Right renal pelvis (tissue), 4 donors: ENCODE measurements at places on chromosomes 11 and 22.

DNA sequence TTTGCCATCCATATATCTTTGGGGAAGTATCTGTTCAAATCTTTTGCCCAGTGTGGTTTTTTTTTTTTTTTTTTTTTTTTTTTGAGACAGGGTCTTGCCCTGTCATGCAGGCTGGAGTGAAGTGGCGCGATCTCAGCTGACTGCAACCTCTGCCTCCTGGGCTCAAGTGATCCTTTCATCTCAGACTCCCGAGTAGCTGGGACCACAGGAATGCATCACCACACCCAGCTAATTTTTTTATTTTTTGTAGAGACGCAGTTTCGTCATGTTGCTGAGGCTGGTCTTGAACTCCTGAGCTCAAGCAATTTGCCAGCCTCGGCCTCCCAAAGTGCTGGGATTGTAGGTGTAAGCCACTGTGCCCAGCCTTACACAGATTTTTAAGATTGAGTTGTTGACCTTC is 4.8 kb upstream of the FAM118A start:
- DNase-seq = no peak

DNA sequence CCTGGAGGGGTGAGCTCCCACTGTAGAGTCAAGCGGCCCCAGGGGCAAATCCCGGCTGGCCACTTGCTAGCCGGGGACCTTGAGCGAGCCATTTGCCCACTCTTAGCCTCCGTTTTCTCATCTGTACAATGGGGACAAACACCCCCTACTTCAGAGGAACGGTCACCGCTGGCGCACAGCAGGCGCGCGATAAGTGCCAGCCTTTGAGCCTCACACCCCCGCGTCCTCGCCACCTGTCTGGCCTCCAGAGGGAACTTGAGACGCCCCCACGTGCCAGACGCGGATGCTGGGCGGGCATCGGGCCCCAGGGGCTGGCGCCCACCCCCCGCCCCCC is 72.6 kb upstream of the TCF20 start:
- no peak for DNase-seq

DNA sequence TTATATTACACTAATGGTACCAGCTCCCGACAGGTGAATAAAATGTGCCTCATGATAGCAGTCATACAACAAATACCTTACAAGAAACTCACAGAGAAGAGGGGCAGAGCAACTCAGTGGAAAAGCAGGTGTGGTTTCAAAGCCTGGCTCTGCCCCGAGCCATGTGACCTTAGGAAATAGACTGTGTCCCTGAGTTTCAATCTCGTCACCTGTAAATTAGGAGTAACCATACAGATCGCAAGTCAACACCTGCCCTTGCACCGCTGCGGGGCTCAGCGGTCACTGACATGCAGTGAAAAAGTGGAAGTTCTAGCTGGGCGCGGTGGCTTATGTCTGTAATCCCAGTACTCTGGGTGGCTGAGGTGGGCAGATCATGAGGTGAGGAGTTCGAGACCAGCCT is 11.9 kb upstream of the MRTFA start:
- no peak for DNase-seq

GRCh38 chr22:40560551-40560950 is 76.0 kb downstream of the MRTFA start:
- DNase-seq = no peak

DNA sequence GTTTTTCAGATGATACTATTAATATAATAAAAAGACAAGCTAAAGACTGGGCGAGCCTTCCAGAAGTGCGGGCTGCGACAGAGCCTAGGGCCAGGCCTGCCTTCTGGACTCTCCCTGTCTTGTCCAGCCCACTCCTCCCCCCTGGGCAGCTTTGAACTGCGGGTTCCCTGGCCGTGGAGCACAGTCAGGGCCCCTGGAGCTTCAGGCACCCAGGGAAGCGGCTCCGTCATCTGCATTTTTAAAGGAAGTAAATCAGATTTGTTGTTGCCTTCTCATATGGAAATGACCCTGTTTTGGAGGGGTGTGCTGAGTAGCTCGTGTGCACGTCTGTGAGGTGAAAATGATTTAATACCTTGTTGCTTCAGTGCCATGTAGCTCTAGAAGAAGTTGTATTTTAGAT is 265.3 kb downstream of the TBC1D22A start:
- DNase-seq = no peak

DNA sequence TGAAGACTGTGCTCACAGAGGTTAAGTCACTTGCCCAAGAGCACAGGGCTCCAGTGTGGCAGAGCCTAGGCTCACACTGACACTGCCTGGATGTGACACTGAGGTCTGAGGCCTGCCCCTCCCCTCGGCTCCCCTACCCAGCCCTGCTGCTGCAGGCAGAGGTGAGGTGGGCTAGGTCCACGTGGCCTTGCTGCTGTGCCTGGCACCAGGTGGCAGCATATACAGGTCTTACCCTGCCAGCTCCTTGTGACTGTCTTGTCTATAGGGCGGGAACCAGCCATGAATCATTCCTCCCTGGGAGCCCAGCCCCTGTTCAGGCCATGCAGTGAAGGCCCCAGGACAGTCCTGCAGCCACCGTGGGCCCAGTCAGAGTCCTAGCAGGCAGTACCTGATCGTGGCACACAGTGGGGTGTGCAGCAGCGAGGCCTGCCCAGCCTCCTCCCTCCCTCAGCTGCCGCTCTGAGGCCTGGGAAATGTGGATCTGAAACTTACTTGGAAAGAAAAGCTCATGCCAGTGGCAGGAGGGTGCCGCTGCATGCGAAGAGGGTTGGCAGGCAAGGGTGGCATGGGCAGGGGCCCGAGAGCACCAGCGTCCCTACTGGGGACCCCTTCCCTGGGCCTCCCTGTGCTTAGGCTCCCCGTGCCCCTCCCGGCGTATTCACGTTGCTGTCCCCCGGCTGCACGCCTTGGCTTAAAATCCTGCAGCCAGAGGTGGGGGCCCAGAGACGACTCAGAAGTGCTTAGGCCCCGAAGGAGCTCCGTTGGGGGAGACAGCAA is 1.2 kb upstream of the CERK start:
- DNase-seq = no peak

- no peak for DNase-seq
Observed at GRCh38 chr11:47148903-47149531, 27.7 kb downstream of the ARFGAP2 start.

- no peak for DNase-seq
Observed at GRCh38 chr11:112656772-112657428, 304.3 kb upstream of the NCAM1 start.

GRCh38 chr11:87300640-87301380 is 263.1 kb downstream of the TMEM135 start:
- DNase-seq = no peak

DNA sequence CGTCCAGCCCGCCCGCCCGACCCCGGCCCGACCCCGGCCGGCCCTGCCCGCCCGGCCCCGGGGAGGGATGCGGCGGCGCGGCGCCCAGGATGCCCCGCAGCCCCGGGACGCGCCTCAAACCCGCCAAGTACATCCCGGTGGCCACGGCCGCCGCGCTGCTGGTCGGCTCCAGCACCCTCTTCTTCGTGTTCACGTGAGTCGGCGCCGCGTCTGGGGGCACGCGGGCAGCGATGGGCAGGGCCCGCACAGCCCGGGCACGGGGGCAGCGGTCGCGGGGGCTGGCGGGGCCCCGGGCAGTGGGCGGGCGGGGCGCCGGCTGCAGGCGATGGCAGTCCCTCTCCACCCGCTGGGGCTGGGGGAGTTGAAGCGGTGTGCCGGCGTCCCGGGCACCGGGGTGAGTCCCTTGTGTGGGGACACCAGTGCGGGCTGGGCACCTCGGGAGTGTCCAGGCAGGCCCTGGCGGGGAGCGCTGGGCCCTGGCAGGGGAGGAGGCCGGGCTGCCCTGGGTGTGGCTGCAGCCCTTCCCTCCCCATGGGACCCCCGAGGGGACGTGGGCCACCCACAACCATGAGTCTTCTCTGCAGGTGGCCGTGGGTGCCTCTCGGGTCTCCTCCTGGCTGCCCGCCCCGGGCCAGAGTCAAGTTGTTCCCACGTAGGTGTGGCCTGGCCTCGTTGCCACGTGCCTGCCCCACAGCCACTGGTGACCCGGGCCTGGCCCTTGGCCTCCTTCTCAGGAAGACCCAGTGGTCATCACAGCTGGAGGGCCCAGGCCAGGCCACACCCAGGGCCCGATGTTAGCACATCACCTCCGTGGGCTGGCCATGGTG is 468 bp downstream of the ZDHHC8 start:
- no peak for DNase-seq

GRCh38 chr11:65424205-65425104 is 1.9 kb downstream of the NEAT1 start:
- no peak for DNase-seq

DNA sequence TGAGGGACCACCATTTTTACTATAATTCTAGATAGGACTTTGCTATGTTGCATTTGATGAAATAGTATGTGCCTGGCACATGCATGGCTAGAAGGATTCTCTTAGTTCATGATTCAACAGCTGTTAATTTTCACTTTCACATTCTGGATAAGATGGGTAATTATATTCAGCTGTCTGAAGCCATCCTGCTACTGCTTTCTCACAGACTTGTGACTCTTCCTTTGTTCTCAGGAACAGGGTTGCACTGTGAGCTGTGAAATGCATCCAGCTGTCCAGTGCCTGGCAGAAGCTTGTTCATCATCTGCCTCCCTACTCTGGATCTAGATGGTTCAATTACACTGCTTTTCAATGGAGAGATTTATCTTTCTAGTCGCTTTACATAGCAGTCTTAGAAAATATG is 610.1 kb upstream of the ANO5 start:
- DNase-seq = no peak

DNA sequence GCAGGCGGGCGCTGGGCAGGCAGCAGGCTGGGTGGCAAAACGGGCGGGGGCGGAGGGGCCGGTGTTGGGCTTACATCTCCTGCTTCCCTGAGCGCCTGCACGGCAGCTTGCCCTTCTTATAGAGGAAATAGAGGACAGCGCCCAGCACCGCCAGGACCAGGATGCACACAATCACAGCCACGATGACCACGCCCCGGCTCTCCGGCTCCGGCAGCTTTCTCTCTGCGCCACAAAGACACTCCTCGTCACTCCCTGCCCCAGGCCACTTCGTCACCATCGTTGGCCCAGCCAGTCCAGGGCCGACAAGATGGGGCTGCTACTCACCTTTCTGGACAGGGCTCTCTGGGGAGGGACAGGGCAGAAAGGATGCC is 6.3 kb downstream of the MCAM start:
- DNase-seq = no peak

- no peak for DNase-seq
Observed at GRCh38 chr22:30610299-30610698, 3.3 kb downstream of the TCN2 start.

DNA sequence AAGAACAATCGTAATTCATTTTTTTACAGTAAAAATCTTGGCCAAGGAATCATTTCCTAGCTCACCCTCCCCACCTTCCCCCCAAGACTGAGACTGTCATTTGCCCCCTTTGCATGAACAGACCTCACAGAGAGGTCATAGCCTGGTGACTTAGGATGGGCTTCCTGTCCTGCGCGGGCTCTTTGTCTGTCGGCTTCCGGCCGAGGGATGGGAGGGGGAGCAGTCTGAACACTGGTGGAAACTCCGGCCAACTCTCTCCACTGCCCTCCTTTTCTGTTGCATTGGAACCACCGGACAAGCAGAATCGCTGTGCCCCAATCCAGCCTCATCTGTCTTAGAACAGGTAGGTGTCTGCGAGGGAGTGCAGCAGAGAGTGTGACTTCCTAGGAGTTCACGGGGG is 41.7 kb downstream of the TEAD1 start:
- no peak for DNase-seq

- DNase-seq = no peak
Observed at GRCh38 chr22:29332886-29333496, 17.5 kb upstream of the RASL10A start.

DNA sequence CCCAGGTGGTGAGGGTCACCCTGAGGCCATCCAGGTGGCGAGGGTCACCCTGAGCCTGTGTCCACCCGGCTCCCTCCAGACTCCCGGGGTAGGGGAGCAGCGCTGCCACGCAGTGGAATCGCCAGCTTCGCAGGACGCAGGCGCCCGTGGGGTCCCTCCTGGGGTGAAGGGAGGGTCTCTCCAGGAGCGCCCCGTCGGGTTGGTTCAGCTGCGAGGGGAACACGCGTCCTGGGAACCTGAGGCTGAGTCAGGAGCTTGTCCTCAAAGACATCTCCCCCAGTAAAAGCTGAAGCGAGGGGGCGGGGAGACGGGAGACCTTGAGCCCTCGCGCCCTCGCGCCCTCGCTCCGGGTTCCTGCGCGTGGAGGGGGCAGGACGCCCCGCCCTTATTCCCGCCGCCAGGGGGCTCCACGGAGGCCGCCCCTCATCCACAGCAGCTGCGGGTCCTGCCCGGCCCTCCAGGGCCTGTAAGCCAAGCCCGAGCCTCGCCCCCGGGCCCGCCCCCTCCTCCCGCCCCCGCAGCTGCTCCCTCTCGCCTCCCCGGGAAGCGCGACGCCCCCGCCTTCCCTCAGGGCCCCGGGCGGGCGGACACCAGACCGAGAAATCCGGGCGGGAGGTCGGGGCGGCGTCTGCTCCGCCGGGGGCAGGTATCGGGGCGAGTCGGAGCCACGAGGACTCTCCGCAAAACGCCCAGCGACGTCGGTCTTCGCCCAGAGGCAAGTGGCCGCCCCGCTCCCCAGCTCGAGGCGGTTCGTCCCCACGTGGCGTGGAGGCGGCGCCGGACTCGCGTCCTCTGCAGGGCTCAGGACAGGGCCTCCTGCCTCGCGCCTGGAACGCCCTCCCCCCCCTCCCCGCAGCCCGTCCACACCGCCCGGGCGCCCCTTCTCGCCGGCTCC is 22.8 kb downstream of the PIM3 start:
- no peak for DNase-seq

DNA sequence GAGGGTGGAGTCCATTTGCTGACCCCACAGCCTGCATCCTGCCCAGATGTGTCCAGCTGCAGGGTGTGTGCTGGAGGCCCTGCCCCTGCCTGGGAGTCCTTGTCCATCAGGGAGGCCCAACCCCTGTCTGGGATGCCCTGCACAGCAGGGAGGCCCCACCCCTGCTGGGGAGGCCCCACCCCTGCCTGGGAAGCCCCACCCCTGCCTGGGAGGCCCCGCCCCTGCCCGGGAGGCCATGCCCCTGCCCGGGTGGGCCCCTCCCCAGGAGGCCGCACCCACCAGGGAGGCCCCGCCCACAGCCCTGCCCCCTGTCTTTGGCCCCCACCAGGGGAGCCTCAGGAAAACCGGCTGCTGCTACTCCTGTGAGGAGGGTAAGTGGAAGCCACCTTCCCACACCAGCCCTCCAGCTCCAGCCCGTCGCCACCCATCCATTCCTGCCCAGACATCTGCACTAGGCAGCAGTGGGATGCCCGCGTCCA is 37.2 kb downstream of the MUC5B start:
- no peak for DNase-seq

GRCh38 chr11:69659591-69659990 is 15.6 kb downstream of the LTO1 start:
- no peak for DNase-seq

- DNase-seq = no peak
Observed at GRCh38 chr11:61172888-61173287, 11.7 kb upstream of the VPS37C start.

GRCh38 chr11:64449381-64450167 is 90.6 kb downstream of the RPS6KA4 start:
- no peak for DNase-seq

GRCh38 chr22:25492841-25493734 is 71.4 kb upstream of the GRK3 start:
- no peak for DNase-seq

DNA sequence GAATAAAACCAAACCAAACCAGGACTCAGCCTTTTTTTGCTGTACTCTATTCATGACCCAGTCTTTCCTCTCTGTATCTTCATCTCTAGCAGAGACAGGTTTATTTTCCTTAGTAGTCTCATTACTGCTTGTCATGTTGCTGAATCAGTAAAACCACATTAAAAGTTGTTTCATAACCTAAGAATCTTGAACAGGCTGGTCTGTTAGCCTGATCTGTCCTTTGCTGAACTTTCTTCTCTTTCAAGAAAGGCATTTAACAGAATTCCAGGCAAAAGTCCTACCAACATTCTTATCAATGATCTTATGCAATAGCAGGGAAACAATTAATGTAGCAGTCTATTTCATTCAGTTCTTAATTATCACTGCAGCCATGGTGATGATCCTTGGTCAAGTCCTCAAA is 197.7 kb downstream of the CASP12 start:
- DNase-seq = no peak
